Peyer's patch (tissue), 4 donors: ENCODE measurements at places on chromosomes 7 and 10. TPM values are rescaled to one million over a fixed set of nuclear protein-coding genes. Genes with fewer than 3 reads are reported as not detected.

DLX5 gene
- total RNA-seq = not detected

SYCE1 gene
- total RNA-seq = not detected

PCLO gene
- total RNA-seq = 6.6 TPM

MKX gene
- total RNA-seq = not detected

SLC35G1 gene
- total RNA-seq = 68.3 TPM

EIF4H gene
- total RNA-seq = 172 TPM

ARHGAP22 gene
- total RNA-seq = 10.7 TPM

MYO1G gene
- 5.9 TPM for total RNA-seq
